ENCODE measurements at places on chromosomes 6 and 20.
A peak's percentile ranks its signal among the peaks of the same experiment; 100 is the strongest.

GRCh38 chr6:119210596-119210995, 132.1 kb upstream of the FAM184A start:
- no peak for DNase-seq

DNA sequence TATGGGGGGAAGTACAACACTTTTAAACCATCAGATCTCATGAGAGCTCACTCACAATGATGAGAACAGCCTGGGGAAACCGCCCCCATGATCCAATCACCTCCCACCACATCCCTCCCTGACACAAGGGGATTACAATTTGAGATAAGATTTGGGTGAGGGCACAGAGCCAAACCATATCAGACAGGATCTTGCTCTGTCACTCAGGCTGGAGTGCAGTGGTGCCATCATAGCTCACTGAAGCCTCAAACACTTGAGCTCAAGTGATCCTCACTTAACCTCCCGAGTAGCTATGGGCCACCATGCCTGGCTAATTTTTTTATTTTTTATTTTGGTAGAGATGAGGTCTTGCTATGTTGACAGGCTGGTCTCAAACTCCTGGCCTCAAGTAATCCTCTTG, 5.1 kb upstream of the IYD start:
- no peak for DNase-seq

DNA sequence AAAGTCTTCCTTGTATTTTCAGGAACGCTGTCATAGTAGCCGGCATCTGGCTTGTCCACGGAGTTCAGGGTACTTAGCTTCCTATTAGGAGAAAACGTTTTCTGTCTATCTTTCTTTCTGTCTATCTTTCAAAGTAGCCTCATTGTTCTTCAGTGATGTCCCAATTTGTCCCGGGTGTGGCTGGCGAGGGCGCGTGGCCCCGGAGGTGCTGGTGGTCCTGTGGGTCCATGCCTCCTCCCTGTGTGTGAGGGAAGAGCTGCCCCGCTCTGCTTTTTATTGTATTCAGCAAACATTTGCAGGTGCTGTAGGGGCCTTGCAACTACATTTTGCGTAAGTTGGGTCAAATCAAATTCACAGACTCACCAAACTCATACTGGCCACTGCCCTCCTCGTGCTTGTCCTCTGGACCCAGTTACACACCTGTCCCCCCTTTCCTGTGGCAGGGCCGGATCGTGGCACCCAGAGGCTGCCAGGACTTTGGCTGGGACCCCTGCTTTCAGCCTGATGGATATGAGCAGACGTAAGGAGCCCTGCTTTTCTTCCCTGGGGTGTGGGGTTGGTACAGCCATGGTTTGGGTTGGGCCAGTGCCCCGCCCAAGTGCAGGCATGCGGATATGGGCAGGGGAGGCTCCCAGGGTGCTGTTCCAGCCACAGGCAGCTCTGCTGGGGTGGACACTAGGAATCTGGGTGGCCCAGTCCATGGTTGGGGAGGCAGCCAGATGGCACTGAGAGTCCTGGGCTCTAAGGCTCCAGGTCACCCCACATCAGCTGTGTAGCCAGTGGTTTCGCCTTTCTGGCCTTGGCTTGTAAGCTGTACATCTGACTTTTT, 12.3 kb downstream of the ITPA start:
- DNase-seq, result no peak

GRCh38 chr20:59412181-59412580, 111.8 kb downstream of the EDN3 start:
- DNase-seq, result no peak

- no peak for DNase-seq
Observed at GRCh38 chr6:13827032-13827431, 12.7 kb upstream of the MCUR1 start.

GRCh38 chr20:46624946-46625345, 26.3 kb downstream of the SLC13A3 start:
- peak; percentile 14 for DNase-seq

DNA sequence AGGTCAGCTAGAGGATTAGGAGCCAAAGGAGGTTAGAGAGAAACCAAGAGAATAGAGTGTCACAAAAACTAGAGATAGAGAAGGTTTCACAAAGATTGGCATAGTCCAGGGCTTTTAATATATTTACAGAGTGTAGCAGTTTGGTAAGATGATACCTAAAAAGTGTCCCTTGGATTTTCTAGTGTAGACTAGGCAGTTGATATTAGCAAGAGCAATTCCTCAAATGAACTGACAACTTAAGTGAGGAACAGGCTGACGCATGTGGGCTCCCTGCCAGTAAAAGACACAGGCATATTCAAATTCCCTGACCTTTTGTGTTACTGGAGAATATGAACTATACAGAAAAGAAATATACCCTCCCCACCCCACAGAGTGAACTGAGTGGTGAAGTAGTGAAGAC, 40.1 kb downstream of the VTA1 start:
- DNase-seq, result no peak

DNA sequence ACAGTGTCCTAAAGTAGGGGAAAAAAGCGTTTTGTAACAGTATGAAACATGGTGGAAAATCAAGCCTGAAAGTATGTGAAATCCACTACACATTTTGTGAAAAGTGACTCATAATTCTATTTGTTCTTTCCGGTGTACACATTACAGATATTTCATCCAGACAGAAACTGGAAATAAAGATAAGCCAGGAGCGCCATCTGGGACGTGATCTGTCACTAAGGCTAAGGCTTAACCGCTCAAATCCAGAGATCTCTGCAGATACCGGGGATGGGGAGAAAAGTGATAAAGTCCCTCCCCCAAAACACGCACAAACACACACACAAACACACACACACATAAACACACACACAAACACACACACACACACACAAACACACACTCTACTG, 26.6 kb upstream of the SRSF6 start:
- DNase-seq, result no peak

- no peak for DNase-seq
Observed at GRCh38 chr6:161941565-161941964, 667.7 kb upstream of the AGPAT4 start.

GRCh38 chr6:84921891-84922290, 157.5 kb upstream of the TBX18 start:
- no peak for DNase-seq

Data from CD4-positive, alpha-beta T cell (primary cell).